ENCODE measurements at places on chromosomes 5 and 9. TPM values are rescaled to one million over a fixed set of nuclear protein-coding genes. Genes with fewer than 3 reads are reported as not detected.

The RICTOR gene
- 30.9 TPM for total RNA-seq

The PCDHGA6 gene
- total RNA-seq = 2.2 TPM

The DPP7 gene
- 76.0 TPM for total RNA-seq

The ZNF454 gene
- total RNA-seq = 1.2 TPM

The GARIN3 gene
- total RNA-seq = not detected

The DMRTA1 gene
- total RNA-seq = 0.19 TPM

The FBP2 gene
- total RNA-seq = not detected

The NMUR2 gene
- not detected for total RNA-seq

The CCL21 gene
- not detected for total RNA-seq

The ENTPD8 gene
- not detected for total RNA-seq

The PTGS1 gene
- 1.8 TPM for total RNA-seq

The GLRA1 gene
- not detected for total RNA-seq

The IFNB1 gene
- not detected for total RNA-seq

The MEIKIN gene
- not detected for total RNA-seq

The IL9 gene
- total RNA-seq = not detected

The GNA14 gene
- total RNA-seq = 2.4 TPM

The LHX3 gene
- not detected for total RNA-seq

The TTC23L gene
- total RNA-seq = not detected

The ZNF462 gene
- 5.2 TPM for total RNA-seq

The TAF11L6 gene
- not detected for total RNA-seq

Data from endothelial cell of coronary artery (primary cell).